ENCODE measurements at places on chromosomes 1 and 21. TPM values are rescaled to one million over a fixed set of nuclear protein-coding genes. Genes with fewer than 3 reads are reported as not detected.

The KCNJ6 gene
- not detected for total RNA-seq

DNA sequence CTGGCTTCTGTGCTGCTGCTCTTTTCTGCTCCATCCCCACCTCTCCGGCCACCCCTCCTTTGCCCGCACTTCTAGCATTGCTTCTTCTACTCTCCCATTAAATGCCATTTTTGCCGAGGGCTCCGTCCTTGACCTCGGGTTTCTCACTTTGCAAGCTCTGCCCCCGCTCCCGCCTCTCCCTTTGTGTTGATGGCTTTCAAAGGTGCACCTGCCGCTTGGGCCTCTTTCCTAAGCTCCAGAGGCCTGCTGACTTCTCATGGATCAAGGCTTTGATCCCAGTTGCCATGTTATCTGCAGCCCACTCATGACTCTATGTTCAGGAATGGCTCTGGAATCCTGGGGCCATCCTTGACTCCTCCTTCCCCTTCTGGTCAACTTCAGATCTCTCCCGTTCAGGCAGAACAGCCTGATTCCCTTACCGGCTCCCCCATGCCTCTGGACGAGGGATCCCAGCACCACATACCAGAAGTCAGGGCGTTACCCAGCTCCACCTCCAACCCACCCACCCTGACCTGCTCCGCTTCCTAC lies 54.3 kb downstream of the TLR5 start:
- no peak overlapping the region for H3K4me3 ChIP-seq
- H3K36me3 ChIP-seq: no peaks in the 10 kb centered on the region
- no peak for DNase-seq
- no peak overlapping the region for H3K27ac ChIP-seq
- H3K4me1 ChIP-seq: no peaks in the 10 kb centered on the region
- H3K27me3 ChIP-seq: no peaks in the 10 kb centered on the region

The ALDH4A1 gene
- 18.4 TPM for total RNA-seq

- no peak overlapping the region for H3K4me3 ChIP-seq
- no peaks in the 10 kb centered on the region for H3K36me3 ChIP-seq
- peaks cover 73% of the 10 kb centered on the region for H3K4me1 ChIP-seq
- H3K27ac ChIP-seq: no peak overlapping the region
Observed at GRCh38 chr1:50421366-50421748, 1.9 kb downstream of the DMRTA2 start.

DNA sequence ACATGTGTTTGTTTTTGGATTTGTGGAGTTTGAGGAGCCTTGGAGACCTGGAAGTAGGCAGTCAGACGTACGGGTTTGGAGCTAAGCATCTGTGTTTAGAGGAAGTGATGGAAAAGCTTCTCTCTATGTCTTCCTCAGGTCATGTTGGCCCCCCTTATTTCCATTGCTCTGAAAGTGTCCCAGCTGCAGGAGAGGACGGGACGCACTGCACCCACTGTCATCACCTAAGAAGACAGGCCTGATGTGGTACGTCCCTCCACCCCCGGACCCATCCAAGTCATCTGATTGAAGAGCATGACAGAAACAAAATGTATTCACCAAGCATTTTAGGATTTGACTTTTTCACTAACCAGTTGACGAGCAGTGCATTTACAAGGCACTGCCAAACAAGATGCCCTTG lies 66.2 kb downstream of the PGM1 start:
- H3K4me1 ChIP-seq: no peaks in the 10 kb centered on the region
- no peaks in the 10 kb centered on the region for H3K27me3 ChIP-seq
- H3K4me3 ChIP-seq: no peak overlapping the region

The CD101 gene
- 0.79 TPM for total RNA-seq

GRCh38 chr1:113166473-113166872 lies 93.5 kb downstream of the LRIG2 start:
- H3K4me3 ChIP-seq: no peak overlapping the region
- no peaks in the 10 kb centered on the region for H3K27me3 ChIP-seq
- no peaks in the 10 kb centered on the region for H3K36me3 ChIP-seq

The LEPR gene
- 11.4 TPM for total RNA-seq

The ALX3 gene
- total RNA-seq: not detected

GRCh38 chr1:220970311-220970710 lies 91.1 kb downstream of the HLX start:
- no peak for DNase-seq
- H3K27ac ChIP-seq: no peak overlapping the region
- no peaks in the 10 kb centered on the region for H3K36me3 ChIP-seq
- no peak overlapping the region for H3K4me3 ChIP-seq
- no peaks in the 10 kb centered on the region for H3K27me3 ChIP-seq

GRCh38 chr1:36151134-36151844 lies 2.0 kb upstream of the TRAPPC3 start:
- no peak overlapping the region for H3K4me3 ChIP-seq
- peak overlapping the region; percentile 100 for H3K27ac ChIP-seq
- DNase-seq: no peak

DNA sequence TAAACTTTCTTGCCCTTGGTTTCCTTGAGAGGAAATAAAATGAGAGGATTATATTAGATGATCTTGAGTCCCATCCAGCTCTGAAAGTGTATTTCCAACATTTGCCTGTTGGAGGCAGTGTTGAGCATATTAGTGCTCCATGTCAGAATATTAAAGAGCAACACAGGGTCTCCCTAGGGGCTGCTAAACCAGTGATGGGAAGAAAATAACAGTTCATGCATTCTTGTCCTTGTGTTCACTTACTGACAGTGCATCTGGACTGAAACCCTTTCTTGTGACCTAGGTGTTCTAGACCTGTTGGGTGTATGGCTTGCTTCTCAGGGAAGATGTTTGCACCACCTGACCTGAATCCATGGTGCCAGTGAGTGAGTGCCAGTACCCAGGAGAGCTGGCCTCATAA lies 124.7 kb upstream of the KIAA0040 start:
- H3K36me3 ChIP-seq: no peaks in the 10 kb centered on the region
- no peak overlapping the region for H3K27ac ChIP-seq
- DNase-seq: no peak
- peaks cover 7% of the 10 kb centered on the region for H3K4me1 ChIP-seq
- H3K4me3 ChIP-seq: no peak overlapping the region
- no peaks in the 10 kb centered on the region for H3K27me3 ChIP-seq

DNA sequence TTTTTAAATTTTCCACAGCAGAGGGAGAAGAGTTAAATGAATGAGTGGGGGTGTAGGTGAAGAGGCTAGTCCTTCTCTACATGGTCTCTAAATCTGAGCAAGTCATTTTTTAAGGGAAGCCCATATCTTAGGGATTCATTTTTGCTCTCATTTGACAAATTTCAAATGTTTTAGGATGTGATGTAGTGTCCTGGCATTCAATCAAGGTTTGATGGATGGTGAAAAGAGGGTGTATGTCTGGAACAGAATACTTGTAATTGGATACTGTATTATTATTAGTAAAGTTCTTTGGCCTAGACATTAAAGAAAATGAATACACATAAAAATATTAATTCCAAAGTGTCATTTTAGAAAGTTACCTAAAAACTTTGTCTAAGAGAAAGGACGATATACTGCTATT lies 167.8 kb upstream of the PTBP2 start:
- H3K27me3 ChIP-seq: no peaks in the 10 kb centered on the region
- H3K27ac ChIP-seq: no peak overlapping the region
- no peak overlapping the region for H3K4me3 ChIP-seq

- H3K4me1 ChIP-seq: no peaks in the 10 kb centered on the region
- H3K36me3 ChIP-seq: peaks cover 3% of the 10 kb centered on the region
- no peak overlapping the region for H3K4me3 ChIP-seq
Observed at GRCh38 chr1:236009191-236009590, 55.7 kb downstream of the NID1 start.

DNA sequence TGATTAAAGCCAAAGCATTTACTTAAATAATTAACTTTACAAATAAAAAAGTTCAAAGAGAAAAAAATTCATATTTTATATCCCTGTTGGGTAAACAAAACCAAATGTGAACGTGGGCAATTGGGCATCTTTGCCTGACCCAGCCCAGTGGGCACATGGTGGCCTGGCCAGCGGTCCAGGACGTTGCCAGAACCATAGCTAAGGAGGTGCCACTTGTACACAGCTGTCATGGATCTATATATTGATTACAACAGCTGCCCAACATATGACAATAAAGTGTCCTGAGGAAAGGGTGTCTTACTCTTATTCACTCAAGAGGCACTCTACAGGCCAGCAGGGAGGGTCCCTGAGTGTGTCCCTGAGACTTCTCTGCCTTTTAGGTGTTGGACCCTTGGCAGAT lies 78.5 kb downstream of the BCAR3 start:
- H3K27ac ChIP-seq: no peak overlapping the region
- H3K4me1 ChIP-seq: peaks cover 8% of the 10 kb centered on the region
- no peaks in the 10 kb centered on the region for H3K36me3 ChIP-seq

The AIRE gene
- not detected for total RNA-seq

GRCh38 chr21:29219165-29219770 lies 79.5 kb upstream of the BACH1 start:
- no peak overlapping the region for H3K27ac ChIP-seq
- no peaks in the 10 kb centered on the region for H3K27me3 ChIP-seq
- no peaks in the 10 kb centered on the region for H3K36me3 ChIP-seq

- H3K4me1 ChIP-seq: no peaks in the 10 kb centered on the region
- no peak overlapping the region for H3K4me3 ChIP-seq
- no peaks in the 10 kb centered on the region for H3K36me3 ChIP-seq
- no peaks in the 10 kb centered on the region for H3K27me3 ChIP-seq
- H3K27ac ChIP-seq: no peak overlapping the region
Observed at GRCh38 chr1:172946814-172947507, 103.8 kb downstream of the TNFSF18 start.

DNA sequence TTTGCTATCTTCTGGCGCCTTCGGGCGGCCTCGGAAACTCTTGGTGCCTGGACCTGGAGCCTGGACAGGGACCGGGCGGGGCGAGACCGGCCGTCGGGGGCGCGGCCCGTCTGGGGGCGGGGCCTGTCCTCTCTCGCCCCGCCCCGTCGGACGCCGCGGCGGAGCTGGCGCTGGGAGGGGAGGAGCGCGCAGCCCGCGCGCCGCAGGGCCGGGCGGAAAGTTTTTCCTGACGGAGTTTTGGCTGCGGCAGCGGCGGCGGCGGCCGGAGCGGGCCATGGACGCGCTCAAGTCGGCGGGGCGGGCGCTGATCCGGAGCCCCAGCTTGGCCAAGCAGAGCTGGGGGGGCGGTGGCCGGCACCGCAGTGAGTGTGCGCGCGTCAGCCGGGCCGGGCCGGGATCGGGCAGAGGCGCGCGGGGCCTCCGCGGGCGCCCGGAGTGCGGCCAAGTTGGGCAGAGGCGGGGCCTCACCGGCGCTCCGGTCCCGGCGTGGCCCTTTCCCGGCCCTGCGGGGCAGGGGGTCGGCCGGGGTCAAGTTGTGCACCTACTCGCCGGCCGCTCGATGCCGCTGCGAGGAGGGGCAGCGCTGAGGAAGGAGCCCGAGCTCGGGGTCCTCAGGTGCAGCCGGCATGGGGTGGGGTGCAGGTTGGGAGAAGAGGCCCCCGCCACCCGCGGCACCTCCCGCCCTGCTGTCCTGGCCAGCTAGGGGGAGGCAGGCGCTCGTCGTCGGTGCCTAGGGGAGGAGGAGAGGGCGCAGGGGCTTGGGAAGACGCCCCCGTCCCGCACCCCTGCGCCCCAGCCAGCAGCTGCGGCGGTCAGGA lies at the start of gene LDLRAP1:
LDLRAP1 (plus strand) TSS at position 182 of the 818 bp plus-strand sequence; CDS start at position 275, 93 bp downstream.
- H3K27ac ChIP-seq: peak within 1 kb of the TSS; percentile 64
- H3K27me3 ChIP-seq: no peaks in the 10 kb centered on the region
- peak within 1 kb of the TSS; percentile 82 for H3K4me3 ChIP-seq
- H3K4me1 ChIP-seq: peaks cover 23% of the 10 kb centered on the region

The BTBD19 gene
- 7.3 TPM for total RNA-seq

DNA sequence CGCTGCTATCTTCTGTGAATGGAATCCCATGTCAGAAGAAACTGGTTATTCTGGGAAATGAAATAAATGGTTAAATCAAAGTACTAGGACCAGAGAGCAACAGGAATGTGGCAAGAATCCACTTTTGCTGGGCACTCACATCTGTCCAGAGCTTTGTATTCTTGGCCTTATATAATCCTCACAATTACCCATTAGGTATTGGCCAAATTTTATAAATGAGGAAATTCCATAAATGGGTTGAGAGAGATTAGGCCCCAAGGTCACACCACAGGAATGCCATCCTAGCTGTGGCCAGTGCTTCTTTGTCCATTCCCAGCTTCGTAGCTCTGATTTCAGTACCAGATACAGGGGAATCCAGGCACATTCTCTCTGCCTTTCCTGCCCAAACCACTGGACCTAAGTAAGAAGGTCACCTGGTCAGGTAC lies 76.1 kb upstream of the HOOK1 start:
- H3K4me1 ChIP-seq: peaks cover 3% of the 10 kb centered on the region
- H3K4me3 ChIP-seq: no peak overlapping the region
- H3K36me3 ChIP-seq: no peaks in the 10 kb centered on the region

GRCh38 chr1:116377541-116378529 lies 4.8 kb downstream of the ATP1A1 start:
- H3K4me3 ChIP-seq: peak overlapping the region; percentile 18
- no peaks in the 10 kb centered on the region for H3K27me3 ChIP-seq
- peaks cover 61% of the 10 kb centered on the region for H3K4me1 ChIP-seq
- H3K27ac ChIP-seq: peak overlapping the region; percentile 98
- peak; percentile 75 for DNase-seq

DNA sequence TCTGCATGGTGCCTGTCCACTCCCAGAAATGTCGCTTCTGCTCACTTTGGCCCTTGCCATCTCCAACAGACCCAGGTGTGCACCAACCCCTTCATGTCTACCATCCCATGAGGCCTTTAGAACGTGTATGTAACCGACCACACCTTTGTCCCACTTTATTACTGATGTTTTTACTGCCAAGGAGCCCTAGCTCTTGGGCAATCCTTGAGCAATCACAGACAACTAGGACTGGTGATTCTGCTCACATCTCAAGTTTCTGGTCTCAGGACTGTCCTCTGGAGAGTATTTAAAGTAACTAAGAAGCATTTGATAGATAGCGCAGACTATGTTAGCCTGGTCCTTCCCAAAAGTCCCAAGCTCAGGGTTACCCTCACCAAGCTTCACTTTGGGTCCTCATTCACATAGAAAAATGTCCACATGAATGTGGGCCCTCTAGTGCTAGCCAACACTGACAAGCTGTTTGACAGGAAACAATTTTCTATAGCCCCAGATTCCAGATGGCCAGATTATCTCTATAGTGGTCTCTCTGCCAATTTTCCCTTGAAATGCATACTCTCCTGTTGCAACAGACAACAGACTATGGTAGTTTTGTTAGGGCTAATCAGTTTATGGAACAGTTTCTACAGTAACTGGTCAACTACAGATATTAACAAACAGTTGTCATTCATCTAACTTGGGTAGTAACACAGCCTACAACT lies 6.9 kb upstream of the TMEM81 start:
- H3K27me3 ChIP-seq: no peaks in the 10 kb centered on the region
- H3K4me1 ChIP-seq: no peaks in the 10 kb centered on the region
- H3K4me3 ChIP-seq: no peak overlapping the region
- no peak overlapping the region for H3K27ac ChIP-seq
- H3K36me3 ChIP-seq: peaks cover 31% of the 10 kb centered on the region
- no peak for DNase-seq

Data from thyroid gland (tissue), 4 donors.